ENCODE measurements at places on chromosomes 12 and 14. TPM values are rescaled to one million over a fixed set of nuclear protein-coding genes. Genes with fewer than 3 reads are reported as not detected.

The BDKRB2 gene
- total RNA-seq = 73.1 TPM

DNA sequence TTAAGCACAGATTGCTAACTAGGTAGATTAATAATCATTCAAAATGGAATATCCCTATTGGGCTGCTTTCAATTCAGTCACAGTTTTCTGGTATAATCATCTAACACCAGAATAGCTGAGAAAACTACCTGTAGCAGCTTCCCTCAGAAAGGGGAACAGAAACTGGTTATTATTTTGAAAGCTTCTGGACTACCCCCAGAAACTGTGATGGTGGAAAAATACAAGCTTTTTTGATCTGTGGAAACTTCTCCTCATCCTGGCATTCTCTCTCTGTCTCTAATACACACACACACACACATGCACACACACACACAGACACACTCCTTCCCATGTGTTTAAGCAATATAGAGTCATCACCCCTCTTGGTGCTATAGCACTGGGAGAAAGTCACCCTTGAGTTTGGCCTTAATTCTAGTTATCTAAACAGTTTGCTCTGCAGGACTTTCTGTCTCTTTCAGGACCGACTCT lies 251.5 kb upstream of the LMO3 start:
- H3K4me3 ChIP-seq = no peak overlapping the region
- no peak for DNase-seq
- no peaks in the 10 kb centered on the region for H3K27me3 ChIP-seq

GRCh38 chr12:49446571-49446970 lies 79.3 kb downstream of the SPATS2 start:
- DNase-seq = no peak
- H3K4me3 ChIP-seq = no peak overlapping the region
- no peak overlapping the region for H3K27ac ChIP-seq
- no peaks in the 10 kb centered on the region for H3K27me3 ChIP-seq

DNA sequence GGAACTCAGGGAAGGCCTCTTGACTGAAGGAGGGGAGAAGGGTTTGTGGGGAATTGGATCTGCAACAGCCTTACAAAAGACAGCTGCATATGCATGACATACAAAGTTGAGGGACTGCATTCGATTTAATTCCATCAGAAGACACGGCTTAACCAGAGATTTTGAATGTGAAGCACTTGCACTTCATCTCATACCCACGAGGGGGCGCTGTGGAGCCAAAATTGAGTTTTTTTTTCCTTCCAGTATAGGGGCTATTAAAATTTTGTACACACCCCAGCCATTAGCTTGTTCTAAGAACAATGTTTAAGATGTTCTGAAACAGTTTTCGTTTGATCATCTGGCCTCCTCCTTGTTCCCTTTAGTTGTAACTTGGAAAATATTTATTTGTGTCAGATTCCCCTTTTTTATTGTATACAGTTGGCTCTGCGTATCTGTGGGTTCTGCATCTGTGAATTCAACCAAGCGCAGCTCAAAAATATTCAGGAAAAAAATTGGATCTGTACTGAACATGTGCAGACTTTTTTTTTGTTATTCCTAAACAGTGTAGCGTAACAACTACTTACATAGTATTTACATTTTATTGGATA lies 1.6 kb downstream of the SUDS3 start:
- H3K36me3 ChIP-seq = peaks cover 13% of the 10 kb centered on the region
- no peaks in the 10 kb centered on the region for H3K27me3 ChIP-seq
- H3K27ac ChIP-seq = peak overlapping the region; percentile 35

GRCh38 chr12:98939350-98939749 lies 294.3 kb downstream of the APAF1 start:
- H3K27ac ChIP-seq = no peak overlapping the region
- DNase-seq = peak; percentile 20
- no peaks in the 10 kb centered on the region for H3K27me3 ChIP-seq
- no peak overlapping the region for H3K4me3 ChIP-seq

The DTX3 gene
- 2.8 TPM for total RNA-seq

The CCDC175 gene
- not detected for total RNA-seq

The KRT75 gene
- not detected for total RNA-seq

DNA sequence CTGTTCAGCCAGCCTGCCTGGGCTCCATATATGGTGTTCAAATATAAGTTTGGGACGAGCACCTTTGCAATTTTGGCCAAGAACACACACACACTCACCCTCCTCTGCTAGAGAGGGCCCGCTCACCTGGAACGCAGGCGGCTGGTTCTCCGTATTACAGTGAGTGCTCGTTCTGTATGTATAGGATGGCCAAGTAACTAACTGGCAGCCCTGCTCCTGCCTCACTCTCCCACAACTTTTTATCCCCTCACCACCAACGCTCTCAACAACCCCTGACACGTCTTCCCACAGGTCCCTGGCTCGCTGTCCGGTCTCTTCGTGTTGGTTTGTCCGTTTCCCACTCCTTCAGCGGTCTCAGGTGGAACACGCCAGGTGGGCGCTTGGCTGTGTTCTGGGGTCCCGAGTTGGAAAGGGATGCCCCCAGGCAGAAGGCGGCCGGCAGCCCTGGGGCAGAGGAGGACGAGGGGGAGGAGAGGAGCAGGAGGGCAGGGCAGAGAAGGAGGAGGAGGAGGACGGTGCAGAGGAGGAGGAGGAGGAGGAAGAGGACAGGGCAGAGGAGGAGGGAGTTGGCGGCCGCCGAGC lies 398 bp upstream of the MSRB3 start:
- H3K36me3 ChIP-seq = no peaks in the 10 kb centered on the region
- no peak for DNase-seq
- H3K27ac ChIP-seq = peak overlapping the region; percentile 100
- H3K27me3 ChIP-seq = no peaks in the 10 kb centered on the region
- peak overlapping the region; percentile 99 for H3K4me3 ChIP-seq

- no peak for DNase-seq
- H3K27me3 ChIP-seq = no peaks in the 10 kb centered on the region
- H3K4me3 ChIP-seq = no peak overlapping the region
- no peaks in the 10 kb centered on the region for H3K36me3 ChIP-seq
- no peaks in the 10 kb centered on the region for H3K4me1 ChIP-seq
These were observed 208.5 kb downstream of the FOXG1 start for GRCh38 chr14:28975084-28975483.

The CNTN1 gene
- total RNA-seq = 0.18 TPM

The SDR9C7 gene
- not detected for total RNA-seq

GRCh38 chr12:71558445-71558844 lies 105.2 kb downstream of the ZFC3H1 start:
- peaks cover 2% of the 10 kb centered on the region for H3K4me1 ChIP-seq
- no peak overlapping the region for H3K27ac ChIP-seq
- no peaks in the 10 kb centered on the region for H3K36me3 ChIP-seq
- H3K4me3 ChIP-seq = no peak overlapping the region
- H3K27me3 ChIP-seq = no peaks in the 10 kb centered on the region

DNA sequence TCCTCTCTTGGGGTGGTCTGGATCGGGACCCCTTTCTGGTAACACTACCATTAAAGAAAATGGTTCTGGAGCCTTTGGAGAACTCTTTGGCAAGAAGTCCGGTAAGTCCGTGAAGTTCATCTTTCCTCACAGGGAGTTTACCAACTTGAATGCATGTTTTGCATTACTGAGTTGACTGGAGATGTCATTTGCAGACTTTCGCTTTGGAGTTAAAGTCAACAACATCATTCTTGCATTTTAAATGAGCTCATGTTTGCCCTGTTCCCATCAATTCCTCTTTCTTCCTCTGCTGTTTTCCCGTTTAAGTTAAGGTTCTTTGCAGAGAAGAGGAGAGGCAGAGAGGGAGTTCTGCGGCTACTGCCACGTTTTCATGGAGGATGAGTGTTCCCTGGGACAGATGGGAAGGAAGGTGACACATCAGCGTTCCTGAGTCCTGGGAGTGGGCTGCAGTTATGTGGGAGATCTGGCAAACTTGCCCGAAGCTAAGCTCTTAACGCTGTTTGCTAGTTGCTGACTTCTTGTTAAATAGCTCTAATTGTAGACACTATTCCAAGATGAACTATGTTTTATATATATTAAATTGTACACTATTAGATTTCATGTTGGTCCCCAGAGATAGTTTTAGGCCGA lies 18.8 kb upstream of the PRICKLE1 start:
- no peak overlapping the region for H3K4me3 ChIP-seq
- no peaks in the 10 kb centered on the region for H3K36me3 ChIP-seq
- H3K4me1 ChIP-seq = peaks cover 3% of the 10 kb centered on the region

DNA sequence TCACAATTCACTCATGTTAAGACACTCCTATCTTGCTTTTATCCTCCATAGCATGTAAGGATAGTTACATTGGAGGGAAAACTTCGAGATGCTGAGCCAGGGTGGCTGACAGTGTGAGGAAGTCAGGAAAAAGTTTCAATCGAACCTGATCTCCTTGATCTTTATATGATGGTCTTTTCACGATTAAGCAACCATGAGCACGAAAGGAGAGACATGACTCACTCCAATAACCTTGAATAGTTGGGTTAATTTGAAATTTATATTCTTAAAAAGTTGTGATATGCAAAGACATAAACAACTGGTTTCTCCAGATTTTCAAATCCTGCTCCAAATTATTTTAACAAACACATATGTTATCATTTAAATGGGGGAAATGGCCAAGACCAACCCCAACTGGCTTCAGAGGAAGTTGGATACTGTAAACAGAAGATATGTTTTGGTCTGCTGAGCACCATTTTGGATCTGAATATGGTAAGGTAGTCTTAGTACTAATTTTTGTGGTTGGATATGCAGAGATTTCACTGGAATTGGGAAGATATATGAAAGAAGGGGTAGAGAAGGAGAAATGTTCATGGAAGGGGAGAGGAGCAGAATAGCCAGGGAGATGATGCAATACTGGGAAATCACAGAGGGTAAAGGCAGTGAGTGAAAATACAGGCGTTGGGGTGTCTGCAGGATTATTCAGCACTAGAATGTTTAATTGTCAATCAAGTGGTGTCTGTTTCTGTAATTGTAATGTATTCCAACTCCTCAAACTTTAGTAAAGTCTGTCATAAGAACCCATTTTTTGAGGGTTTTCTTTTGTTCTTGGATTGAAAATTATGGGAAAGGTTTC lies 185.2 kb upstream of the SLC38A2 start:
- peak overlapping the region; percentile 97 for H3K27ac ChIP-seq
- DNase-seq = peak; percentile 59
- H3K4me1 ChIP-seq = peaks cover 15% of the 10 kb centered on the region
- H3K27me3 ChIP-seq = no peaks in the 10 kb centered on the region

- H3K36me3 ChIP-seq = no peaks in the 10 kb centered on the region
- no peak overlapping the region for H3K4me3 ChIP-seq
- no peaks in the 10 kb centered on the region for H3K27me3 ChIP-seq
- no peak for DNase-seq
- H3K27ac ChIP-seq = no peak overlapping the region
- no peaks in the 10 kb centered on the region for H3K4me1 ChIP-seq
These were observed 285.0 kb downstream of the SLC6A15 start for GRCh38 chr12:84627593-84627992.

The FAM186B gene
- 0.28 TPM for total RNA-seq

DNA sequence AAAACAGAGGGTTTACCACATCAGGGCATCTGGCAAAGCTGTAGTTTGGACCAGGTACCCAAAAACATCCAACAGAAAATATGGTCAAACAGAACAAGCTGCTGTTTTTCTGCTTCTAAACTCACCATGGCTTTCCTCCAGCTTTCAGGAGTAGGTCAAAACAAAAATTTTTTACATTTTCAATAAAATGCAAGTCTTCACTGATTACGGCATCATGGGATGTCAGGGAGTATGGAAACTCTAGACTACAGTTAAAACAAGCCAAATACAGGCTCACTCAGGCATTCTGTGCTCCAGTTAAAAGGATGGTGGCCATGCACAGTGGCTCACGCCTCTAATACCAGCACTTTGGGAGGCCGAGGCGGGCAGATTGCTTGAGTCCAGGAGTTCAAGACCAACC lies 47.1 kb upstream of the PSMA6 start:
- H3K27ac ChIP-seq = no peak overlapping the region
- no peak overlapping the region for H3K4me3 ChIP-seq
- no peaks in the 10 kb centered on the region for H3K27me3 ChIP-seq
- DNase-seq = no peak
- no peaks in the 10 kb centered on the region for H3K36me3 ChIP-seq

All from IMR-90 (cell line).